ENCODE measurements at places on chromosomes 4 and X.
A peak's percentile ranks its signal among the peaks of the same experiment; 100 is the strongest.

- DNase-seq, result no peak
Observed at GRCh38 chr4:55079451-55080173, 45.8 kb downstream of the KDR start.

DNA sequence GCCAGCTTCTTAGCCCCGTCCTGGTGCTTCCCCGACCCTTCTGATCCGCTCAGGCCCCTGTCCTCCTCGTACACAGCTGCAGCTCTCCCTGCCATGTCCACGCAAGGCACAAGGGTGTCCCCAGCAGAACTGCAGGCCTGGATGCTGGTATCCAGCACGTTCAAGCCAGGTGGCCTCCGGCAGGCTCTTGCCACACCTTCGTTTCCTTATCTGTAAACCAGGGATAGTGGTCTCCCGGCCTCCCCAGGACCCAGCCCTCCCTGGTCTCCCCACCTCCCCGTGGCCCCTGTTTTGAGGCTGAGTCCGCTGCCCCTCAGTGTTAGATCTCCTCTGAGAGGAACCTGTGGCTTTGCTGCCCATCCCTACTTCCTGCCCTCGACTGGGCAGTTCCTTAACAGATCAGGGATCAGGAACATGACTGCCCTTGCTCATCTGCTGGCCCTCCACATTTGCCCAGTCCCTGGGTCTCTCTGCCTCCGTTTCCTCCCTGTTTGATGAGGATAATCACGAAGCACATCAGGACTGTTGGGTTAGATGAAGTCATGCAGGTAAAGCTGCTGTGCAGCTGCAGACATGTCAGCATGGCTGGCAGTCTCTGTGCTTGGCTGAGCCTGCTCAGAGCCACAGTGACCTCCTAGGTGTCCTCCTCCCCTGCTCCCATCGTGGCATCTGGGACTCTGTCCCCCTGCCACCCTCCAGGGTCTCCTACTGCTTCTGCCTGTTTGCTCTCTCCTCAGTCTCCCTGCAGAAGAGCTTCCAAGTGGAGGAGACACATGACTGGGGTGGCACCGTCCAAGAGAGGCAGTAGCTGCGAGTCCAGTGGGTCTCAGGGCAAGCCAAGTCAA, 32.9 kb downstream of the PIGG start:
- no peak for DNase-seq

DNA sequence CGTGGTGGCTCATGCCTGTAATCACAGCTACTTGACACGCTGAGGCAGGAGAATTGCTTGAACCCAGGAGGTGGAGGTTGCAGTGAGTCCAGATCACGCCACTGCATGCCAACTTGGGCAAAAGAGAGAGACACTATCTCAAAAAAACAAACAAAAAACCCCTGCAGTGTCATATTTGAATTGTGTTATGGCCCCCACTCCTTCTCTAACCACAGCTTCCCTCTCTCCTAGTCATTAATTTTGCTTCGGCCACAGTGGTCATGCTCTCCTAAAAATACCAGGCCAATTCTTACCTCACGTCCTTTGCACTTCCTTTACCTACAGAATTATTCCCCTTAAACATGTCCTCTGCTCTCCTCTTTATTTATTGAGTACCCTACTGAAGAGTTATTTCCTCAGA, 206.1 kb downstream of the PPP3CA start:
- no peak for DNase-seq

GRCh38 chr4:61489927-61490326, 289.8 kb downstream of the ADGRL3 start:
- no peak for DNase-seq

- no peak for DNase-seq
Observed at GRCh38 chrX:20046864-20047263, 56.0 kb upstream of the BCLAF3 start.

DNA sequence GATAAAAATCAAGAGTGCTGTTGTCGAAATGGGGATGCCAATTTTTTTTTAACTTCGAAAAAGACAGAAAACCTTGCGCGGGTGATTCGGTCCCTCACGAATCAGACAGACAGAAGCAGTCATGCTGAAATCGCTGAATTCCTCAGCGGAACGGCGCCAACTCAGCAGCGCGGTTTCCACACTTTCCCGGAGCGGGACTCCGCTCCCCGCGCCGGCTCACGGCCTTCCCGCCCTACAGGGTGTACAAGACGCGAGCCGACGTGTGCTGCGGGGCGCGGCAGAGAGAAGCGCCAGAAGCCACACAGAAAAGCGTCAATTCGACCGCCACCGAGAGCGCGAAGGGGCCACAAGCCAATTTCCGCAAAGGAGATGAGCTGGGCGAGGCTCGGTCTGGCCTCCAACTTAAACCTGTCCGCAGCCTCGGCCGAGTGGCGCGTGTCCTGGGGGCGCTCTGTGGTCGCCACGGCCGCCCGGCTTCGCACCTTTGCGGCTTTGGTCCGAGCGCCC, 1.3 kb downstream of the NEXMIF start:
- no peak for DNase-seq

DNA sequence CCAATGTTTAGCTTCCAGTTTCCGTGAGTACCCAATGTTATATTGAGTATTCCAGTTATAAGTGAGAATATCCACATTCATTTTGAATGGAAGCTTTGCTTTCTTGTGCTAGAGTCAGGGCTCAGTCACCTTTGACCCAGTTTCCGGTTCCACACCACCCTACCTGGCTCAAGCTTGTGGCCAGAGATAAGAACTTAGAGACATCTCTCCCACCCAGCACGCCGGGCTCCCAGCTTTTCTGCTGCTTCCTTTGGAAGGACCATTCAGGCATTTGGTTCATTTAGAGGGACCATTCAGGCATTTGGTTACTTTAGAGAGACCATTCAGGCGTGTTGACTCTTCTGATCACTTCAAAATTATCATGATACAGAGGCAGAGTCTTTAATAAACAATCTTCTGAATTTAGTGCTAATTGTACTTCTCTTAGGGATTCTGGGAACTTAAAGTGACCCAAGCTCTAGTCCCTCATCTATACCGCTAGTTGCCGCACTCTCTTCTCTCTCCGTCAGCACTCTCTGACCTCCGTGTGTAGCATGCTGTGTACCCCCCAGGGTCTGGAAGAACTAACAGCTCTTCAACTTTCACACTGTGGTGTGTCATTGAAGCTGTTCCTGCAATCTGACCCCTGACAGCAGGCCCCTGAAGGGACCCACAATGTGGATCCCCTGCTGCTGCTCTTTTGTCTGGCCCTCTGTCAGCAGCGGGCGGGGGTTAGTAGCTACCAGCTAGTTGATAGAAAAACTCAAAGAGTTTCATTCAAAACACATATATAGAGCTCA, 943.1 kb downstream of the ARAP2 start:
- no peak for DNase-seq

GRCh38 chr4:146640465-146641061, 1.9 kb downstream of the POU4F2 start:
- no peak for DNase-seq

DNA sequence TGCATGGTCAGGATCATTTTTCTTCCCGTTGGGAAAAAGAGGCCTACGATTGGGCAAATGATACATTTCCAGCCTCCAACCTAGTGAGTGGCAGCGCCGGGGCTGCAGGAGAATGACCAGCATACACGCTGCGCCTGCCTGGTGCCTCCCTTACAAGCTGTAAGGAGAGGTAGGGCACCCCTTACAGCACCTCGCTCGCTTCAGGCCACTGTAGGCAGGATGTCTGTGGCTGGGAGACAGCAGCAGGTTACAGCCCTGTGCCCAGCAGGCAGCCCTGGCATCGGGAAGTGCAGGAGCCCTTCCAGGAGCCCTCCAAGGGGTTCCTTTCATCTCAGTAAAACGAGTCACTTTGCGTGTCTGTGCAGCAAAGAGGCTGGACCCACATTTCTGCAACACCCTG, 88.4 kb downstream of the EVC start:
- no peak for DNase-seq

GRCh38 chr4:68038272-68038671, 75.0 kb upstream of the TMPRSS11A start:
- no peak for DNase-seq

DNA sequence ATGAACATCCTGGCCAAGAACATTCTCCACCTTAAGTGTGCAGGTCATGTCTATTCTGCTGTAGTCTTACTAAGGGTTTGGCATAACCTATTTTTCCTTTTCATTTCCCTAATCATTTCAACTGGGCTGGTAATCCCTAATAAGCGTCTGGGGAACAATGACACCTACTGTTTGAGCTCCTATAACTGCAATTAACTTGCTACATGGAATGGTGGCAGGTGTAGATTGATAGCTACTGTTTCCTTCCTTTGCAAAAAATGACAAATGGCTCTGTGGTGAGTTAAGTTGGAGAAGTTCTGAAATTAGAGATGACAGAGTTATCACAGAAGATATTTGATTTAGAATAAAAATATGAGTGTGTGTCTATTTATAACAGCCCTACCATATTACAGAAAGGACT, 104.5 kb upstream of the NAP1L5 start:
- DNase-seq, result peak; percentile 59

- no peak for DNase-seq
Observed at GRCh38 chr4:62133977-62134376, 933.9 kb downstream of the ADGRL3 start.

GRCh38 chr4:188869581-188869980, 730.3 kb downstream of the TRIML1 start:
- DNase-seq, result no peak

DNA sequence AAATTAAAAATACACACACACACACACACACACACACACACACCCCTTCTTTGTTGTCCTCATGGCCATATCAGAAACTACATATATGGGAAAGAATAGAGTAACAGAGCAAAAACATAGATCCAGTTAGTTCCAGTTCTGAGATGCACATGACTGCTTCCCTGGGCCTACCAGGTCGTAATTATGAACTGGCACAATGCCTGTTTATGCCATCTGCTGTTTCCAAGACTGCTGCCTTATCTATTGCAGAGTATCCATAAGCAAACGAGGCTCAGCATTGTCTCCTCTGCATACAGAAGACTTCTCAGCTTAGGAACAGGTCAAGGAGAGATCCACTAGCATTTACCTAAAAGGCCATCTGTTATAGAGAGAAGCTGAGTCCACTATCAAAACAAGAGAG, 789.0 kb downstream of the TECRL start:
- no peak for DNase-seq

DNA sequence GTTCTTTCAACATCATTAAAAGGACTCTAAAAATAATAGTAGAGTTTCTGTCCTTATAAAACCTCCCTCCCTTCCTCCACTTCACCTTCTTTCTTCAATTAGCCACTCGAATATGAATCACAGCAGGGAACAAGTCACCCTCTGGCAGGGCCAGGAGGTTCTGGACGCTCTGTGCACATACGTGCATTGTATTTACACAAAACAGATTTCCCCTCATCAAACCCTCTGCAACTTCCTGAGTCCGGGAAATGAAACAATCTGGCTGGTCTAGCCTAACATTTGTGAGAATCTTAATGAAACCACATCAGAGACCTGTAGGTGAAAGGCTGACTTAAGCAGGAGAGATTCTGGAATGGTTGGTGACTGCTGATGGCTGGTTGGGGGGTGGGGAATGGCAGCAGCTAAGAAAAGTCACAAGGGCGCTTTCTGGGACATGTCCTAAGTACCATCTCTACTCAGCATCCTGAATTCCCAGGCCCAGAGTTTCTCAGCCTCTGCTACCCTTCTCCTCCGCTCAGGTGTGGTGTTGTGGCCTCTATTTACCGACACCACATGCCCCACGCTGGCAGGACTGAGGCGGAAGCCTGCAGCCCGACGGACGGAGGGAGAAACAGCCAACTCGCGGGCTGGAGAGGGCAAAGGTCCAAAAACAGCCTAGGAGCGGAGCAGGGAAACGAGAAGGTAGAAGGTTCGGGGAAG, 1.0 kb downstream of the ZDHHC9 start:
- peak; percentile 31 for DNase-seq

GRCh38 chrX:120087289-120088017, 10.0 kb upstream of the RHOXF2B start:
- DNase-seq, result no peak

DNA sequence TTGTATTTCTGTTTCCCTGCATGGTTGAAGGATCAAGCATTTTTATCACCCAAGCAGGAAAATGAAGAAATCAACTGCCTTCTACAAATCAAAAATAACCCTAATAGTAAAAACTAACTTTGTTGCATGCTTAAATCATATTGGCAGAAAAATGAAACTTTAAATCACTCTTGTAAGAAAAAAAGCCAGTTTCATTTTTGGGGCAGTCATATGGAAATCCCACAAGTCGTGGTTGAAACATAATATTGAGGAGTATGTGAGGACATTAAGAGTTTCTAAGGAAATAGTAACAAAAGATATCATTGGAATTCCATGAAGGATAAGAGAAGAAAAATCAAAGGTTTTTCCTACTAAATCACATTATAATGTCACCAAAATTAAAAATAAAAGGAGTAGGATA, 8.4 kb downstream of the TEC start:
- DNase-seq, result no peak

- no peak for DNase-seq
Observed at GRCh38 chr4:159145992-159146330, 43.1 kb downstream of the RAPGEF2 start.

DNA sequence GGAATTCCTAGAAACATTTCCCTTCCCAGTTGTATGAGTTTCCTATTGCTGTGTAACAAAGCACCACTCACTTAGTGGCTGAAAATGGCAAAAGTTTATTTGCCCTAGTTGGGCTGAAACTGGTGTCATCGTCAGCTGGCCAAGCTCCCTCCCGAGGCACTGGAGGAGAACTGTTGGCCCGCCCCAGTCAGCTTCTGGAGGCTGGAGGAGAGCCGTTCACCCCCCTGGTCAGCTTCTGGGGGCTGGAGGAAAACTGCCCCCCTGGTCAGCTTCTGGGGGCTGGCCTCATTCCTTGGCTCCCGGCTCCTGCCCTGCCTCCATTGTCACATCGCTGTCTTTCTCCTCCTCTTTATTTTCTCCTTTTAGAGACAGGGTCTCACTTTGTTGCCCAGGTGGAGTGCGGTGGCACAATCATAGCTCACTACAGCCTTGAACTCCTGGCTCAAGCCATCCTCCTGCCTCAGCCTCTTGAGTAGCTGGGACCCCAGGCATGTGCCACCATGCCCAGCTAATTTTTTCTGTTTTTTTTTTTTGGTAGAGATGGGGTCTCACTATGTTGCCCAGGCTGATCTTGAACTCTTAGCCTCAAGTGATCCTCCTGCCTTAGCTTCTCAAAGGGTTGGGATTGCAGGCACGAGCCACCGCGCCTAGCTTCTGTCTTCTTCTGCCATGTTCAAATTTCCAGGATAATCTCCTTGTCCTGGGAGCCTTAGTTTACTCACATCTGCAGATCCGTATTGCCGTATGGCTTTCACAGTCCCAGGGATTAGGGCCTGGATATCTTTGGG, 3.2 kb downstream of the RGS12 start:
- DNase-seq, result no peak

- no peak for DNase-seq
Observed at GRCh38 chr4:21664355-21664754, 284.2 kb downstream of the KCNIP4 start.

All from NCI-H526 (cell line).